ENCODE measurements at places on chromosomes 2 and 18. TPM values are rescaled to one million over a fixed set of nuclear protein-coding genes. Genes with fewer than 3 reads are reported as not detected.

UGT1A8 gene
- not detected for total RNA-seq

LOXHD1 gene
- total RNA-seq: 2.4 TPM

FOXI3 gene
- total RNA-seq: not detected

DNA sequence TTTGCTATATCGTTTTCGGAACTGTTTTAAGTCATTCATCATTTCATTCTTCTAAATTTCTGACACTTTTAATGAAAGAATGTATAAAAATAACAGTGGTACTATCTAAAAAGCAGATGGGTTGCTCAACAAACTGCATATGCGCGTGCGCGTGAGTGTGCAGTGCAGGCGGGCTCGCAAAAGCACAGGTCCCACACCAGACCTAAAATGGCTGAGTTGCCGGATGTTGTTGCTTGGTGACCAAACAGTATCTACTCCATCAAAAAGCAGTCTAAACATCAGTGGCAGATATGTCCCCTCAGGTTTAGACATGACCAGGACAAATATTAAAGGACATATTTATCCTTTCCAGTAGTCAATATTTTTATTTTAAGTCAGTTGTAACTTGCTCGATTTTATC is 5.1 kb downstream of the NOL4 start:
- no peak for DNase-seq

- DNase-seq: no peak
Measured at GRCh38 chr2:117994729-117995128, 19.1 kb downstream of the CCDC93 start.

DNA sequence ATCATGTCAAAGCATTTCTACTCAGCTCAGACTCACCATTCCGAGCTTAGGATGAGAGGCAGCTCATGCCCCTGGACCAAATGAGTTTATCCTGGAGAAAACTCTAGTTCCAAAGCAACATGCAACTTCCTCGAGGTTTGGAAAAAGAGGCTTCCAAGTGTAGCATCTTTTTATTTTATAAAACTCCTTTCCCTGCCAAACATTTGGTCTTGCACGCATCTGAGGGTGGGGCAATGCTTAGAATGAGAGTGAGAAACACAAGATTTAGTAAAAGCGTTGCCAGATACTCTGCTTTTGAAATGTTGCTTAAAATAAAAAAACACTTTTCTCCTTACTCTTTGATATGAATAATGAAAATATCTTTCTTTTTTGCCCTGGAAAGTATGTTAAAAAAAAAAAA is 151.5 kb downstream of the NCKAP5 start:
- DNase-seq: no peak

DNA sequence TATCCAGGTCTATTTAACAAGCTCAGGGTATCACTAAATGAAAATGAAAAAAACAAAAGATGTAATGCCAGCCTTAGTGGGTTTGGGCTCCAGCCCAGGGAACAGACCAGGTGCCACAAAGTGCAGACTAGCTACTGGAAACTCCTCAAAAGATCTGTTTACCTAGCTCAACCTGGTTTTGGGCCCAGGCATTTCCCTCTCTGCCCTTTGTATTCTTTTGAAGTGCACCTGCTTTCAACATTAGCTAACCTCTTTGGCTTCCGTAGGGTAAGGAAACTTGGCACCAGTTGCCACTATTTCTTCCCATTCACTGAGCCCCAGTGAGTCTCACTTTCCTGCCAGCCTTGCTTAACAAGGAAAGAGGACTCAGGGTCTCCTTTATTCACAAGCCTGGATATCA is 123.6 kb upstream of the CDCA7 start:
- no peak for DNase-seq

DNA sequence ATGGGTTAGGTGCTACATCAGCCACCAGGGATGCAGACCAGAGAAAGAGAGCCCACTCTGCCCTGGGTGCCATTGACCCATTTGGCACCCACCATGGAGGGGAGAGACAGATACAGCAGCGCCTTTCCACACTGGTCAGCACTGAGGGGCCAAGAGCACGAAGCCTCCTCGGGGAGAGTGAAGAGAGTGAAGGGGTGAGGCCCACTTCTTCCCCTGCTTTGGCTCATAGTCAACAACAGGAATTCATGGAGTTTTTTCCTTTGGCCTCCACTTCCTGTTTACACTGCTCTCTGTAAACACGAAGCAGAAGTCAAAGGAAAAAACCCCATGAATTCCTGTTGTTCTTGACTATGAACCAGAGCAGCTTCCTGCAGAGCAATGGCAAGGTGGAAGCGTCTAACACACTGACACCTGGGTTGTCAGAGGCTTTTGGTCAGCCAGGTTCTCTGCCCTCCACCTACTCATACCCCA is 80.0 kb downstream of the CCDC93 start:
- no peak for DNase-seq

- DNase-seq: no peak
Measured at GRCh38 chr18:21300908-21301200, 58.8 kb downstream of the GREB1L start.

DNA sequence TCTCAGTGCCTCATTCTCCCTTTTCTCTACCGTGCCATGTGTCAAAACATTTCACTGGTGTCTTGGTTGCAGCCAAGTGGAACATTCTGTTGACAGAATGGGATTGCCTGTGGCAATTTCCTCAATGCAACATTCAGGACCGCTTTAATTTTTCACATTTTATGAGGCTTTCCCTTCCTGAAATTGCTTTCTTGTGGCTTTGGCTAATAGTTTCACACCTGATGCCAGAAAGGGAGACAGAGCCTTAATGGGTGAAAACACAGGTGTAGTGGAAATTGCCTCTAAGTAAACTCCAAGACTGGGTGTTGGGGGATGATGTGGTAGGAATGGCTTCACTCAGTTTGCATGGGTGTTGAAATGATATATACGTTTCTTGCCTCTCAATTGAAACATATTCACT is 278.3 kb downstream of the TSN start:
- no peak for DNase-seq

GRCh38 chr18:36191286-36191685 is 4.0 kb downstream of the MOCOS start:
- DNase-seq: no peak

DNA sequence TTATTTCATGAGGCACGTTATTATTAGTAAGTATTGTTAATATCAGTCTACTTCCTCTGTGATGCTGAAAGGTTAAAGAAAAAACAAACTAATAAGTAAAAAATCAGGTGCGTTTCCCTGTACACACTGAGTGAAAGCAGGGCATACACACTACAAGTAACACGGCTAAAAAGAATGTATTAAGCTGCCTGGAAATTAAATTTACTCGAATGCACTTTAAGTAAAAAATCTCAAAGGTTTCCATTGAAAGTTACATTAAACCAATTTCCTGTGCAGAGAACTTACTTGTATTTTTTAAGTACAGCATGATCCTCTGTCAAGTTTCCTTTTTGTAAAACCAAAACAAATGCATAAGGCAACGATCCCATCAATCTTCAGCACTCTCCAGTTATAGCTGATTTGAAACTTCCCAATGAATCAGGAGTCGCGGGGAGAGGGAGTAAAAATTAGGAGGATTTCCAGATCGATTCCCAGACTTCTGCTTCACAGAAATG is 633 bp downstream of the BCL2 start:
- no peak for DNase-seq

GRCh38 chr2:86175828-86176227 is 19.4 kb downstream of the IMMT start:
- DNase-seq: no peak
